ENCODE measurements at places on chromosomes 5 and 9. TPM values are rescaled to one million over a fixed set of nuclear protein-coding genes. Genes with fewer than 3 reads are reported as not detected.

The BTNL3 gene
- total RNA-seq: 0.82 TPM

The TAF11L10 gene
- total RNA-seq: not detected

The OR1Q1 gene
- total RNA-seq: not detected

The PCA3 gene
- 0.33 TPM for total RNA-seq

GRCh38 chr9:100011062-100011681 lies 87.6 kb downstream of the ERP44 start:
- no peak for DNase-seq

DNA sequence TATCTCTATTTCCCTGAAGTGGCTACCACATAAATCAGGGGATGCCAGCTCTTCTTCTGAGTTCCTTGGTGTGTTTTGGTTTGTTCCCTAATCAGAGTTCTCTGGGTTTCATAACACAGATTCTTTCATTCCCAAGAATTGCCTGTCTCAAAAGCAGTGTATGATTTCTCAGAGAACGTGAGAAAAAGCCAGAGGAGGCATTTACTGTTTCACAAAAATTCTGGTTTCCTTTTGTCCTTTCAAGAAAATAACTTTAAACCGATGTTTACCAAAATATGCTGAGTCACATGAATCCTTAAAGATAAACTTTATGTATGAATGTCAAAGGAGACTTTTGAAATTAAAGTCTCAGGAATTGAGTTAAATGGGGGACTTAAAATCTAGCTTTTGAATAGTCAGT lies 314.3 kb downstream of the EBF1 start:
- no peak for DNase-seq

DNA sequence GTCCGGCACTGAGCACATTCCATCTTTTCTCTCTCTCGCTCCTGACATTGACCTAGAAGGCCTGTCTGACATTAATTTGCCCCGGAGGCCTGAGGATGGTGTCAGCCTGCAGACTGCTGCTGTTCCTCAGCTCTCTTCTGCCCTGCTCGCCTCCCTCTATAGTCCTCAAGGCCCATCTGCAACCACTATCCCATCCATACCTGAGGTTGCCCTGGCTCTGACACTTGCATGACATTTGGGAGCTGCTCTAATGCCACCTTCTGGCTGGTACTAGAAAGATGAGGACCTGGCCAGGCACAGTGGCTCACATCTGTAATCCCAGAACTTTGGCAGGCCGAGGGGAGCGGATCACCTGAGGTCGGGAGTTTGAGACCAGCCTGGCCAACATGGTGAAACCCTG lies 38.6 kb upstream of the GGTA1 start:
- DNase-seq: no peak

DNA sequence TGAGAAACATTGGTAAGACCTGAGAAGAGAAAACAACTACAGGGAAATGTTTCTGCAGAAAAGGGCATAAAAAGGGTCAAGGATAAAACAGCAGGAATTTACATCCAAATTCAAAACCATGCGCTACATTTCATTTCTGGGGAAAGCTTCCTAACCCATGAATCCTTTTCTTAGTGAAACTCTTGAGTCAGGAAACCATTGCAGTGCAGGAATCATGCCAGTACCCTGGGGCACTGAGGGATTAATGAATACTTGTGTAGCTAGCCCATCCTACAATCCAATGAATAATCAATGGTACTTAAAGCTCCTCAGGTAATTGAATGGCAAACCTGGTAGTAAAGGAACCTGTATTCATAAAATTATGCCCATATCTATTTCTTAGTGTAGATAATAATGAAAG lies 580.5 kb downstream of the TLE1 start:
- DNase-seq: no peak

DNA sequence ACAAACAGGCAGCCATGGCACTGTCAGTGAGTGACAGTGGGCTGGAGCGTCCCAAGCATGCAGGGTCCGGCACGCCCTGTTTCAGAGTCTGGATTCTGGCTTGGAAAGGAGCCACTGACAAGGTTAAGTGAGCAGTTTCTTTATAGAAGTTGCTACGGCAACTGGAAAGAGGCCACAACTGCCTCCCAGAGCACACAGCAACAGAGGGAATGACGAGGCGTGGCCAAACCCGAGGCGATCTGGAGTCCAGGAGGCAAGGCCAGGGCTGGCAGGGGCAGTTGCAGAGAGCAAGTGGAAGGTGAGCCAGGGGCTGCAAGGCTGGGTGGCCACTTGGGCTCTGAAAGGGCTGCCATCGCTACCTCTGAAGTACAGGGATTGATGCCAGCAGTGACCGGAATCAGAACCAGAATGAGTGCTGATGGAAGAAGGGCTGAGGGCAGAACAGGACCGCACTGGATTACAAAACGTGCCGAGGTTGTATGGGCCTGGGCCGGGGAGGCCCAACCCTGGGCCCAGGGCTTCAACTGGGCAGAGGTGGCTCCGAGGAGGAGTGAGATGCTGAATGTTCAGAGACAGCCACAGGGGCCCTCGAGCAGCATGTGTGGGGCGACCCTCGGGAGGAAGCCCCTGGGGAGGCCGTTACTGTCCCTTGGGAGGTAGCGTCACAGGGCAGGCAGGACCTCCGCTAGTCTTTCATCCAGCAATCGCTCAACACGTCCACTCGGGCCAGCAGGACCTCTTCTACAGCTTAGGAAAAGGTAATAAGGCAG lies 4.6 kb downstream of the MRPL41 start:
- DNase-seq: no peak

GRCh38 chr5:60972231-60972630 lies 27.2 kb downstream of the NDUFAF2 start:
- DNase-seq: no peak

DNA sequence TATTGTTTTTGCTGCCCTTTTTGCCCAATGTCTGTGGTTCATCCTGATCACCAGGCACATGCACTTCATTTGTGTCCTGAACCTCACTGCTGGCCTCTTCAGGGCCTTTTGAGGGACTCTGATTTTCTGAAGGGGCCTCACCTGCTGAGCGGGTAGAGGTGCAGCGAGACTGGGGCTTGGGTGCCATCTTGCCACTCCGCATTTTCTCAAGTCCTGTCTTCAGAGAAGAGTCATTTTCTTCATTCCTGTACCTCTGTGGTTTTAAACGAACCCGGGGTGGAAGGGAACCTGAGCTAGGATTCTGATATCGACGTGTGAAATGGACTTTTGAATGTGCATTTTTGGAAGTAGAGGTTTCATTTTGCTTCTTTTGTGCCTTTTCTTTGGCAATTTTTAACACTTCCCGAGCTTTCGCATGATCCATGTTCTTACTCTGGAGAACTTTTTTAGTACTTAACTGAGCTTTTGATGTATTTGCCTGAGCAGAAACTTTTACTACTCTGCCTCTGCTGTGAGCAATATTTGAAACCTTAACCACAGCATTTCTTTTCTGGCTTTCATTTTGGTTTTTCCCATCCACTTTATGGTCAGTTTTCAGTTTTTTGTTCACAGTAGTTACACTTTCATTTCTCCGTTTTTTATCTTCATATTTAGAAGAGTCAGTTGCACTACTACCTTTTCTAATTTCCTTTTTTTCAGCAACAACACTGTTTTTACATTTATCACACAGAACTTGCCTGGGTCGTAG lies 26.1 kb downstream of the PWWP2A start:
- DNase-seq: no peak

DNA sequence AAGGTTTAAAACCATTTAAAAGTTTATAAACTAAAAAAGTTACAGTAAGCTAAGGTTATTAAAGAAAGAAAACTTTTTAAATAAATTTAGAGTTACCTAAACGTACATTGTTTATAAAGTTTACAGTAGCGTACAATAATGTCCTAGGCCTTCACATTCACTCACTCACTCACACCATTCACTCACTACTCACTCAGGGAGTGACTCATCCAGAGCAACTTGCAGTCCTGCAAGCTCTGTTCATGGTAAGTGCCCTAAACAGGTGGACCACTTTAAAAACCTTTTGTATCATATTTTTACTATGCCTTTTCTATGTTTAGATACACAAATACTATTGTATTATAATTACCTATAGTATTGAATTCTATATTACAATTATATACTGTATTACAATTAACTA lies 190.8 kb upstream of the RASA1 start:
- DNase-seq: no peak

DNA sequence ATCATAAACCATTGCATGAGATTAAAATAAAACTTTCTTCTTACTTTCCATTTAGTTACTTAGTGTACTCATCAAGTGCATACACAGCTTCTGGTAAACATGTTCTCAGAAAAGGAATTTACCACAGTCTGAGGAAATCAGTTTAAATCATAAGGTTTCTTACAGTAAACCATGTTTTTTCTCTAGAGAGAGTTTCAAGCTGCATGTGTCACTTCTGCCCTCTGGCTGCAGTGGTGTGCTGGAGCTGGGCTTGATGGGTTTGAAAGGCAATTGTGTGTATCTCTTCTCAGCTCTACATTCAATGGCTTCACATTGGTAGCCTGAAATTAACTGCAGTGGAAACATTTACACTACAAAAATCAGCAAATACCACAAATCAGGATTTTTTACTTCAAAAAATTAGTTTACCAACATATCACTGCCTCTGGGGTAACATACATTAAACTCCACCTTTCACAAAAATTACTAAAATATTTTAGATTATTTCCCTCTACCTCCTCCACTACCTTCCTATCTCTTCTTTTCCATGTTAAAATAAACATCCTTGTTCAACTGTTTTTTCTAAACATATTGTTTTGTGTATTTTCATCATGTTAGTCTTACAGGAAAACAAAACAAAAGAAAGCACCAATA lies 414.3 kb downstream of the ANXA1 start:
- DNase-seq: no peak

GRCh38 chr9:91761362-91761761 lies 188.7 kb downstream of the ROR2 start:
- DNase-seq: no peak

- DNase-seq: no peak
Measured at GRCh38 chr9:106753155-106753671, 109.8 kb upstream of the ZNF462 start.

All from type B pancreatic cell (in vitro differentiated cells).